Activated B cell treated with CpG ODN at 0.5 μM for 24 hours (primary cell): ENCODE measurements at places on chromosomes 1 and 21. TPM values are rescaled to one million over a fixed set of nuclear protein-coding genes. Genes with fewer than 3 reads are reported as not detected.

DNA sequence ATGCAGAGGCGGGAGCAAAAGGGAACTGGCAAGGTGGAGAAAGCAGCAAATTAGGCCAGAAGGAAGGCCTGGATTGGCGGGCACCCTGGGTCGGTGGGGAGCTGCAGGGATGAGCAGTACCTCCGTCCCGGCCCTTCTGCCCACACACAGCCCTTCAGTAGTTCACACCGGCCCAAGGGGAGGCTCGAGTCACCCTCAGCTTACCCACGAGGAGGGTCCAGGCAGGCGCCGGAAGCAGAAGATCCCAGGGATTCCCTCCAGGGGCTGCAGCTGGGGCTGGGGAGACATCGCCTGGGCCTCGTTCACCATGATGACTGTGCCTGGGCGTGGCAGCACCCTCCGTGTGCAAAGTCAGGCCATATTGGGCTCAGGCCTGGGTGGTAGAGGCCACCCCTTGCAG is 190.0 kb downstream of the PRDM16 start:
- no peaks in the 10 kb centered on the region for H3K27me3 ChIP-seq
- H3K4me3 ChIP-seq, result no peak overlapping the region
- no peaks in the 10 kb centered on the region for H3K36me3 ChIP-seq
- H3K4me1 ChIP-seq, result no peaks in the 10 kb centered on the region
- no peak for DNase-seq
- H3K27ac ChIP-seq, result no peak overlapping the region

PTCH2 gene
- 1.2 TPM in 2 replicates for total RNA-seq

FCRL5 gene
- 40.4 and 55.4 TPM in 2 replicates for total RNA-seq

DNA sequence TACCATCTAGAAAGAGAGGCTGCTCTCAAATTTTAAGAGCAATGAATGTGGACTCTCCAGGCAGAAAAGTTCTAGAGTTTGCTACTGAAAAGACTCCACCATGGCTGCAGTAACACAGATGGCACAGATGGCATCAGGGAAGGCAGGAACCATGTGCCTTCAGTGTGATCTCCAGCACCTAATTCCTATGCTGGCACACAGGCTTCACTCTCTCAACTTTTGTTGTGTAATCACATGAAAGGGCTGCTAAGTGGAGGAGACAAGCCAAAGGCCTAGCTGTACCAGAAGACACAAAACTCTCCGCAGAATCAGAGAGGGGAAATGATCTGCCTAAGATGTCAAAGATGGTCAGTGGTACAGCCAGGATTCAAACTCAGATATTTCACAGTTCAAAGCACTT is 31.1 kb downstream of the ERI3 start:
- no peak overlapping the region for H3K4me3 ChIP-seq
- no peaks in the 10 kb centered on the region for H3K27me3 ChIP-seq
- peaks cover 3% of the 10 kb centered on the region for H3K4me1 ChIP-seq

GRCh38 chr21:32463889-32464300 is 51.4 kb downstream of the EVA1C start:
- no peaks in the 10 kb centered on the region for H3K4me1 ChIP-seq
- H3K27me3 ChIP-seq, result peaks cover 2% of the 10 kb centered on the region
- H3K36me3 ChIP-seq, result no peaks in the 10 kb centered on the region
- no peak overlapping the region for H3K4me3 ChIP-seq
- no peak overlapping the region for H3K27ac ChIP-seq
- DNase-seq, result no peak

MPL gene
- total RNA-seq, result not detected in 2 replicates

DNA sequence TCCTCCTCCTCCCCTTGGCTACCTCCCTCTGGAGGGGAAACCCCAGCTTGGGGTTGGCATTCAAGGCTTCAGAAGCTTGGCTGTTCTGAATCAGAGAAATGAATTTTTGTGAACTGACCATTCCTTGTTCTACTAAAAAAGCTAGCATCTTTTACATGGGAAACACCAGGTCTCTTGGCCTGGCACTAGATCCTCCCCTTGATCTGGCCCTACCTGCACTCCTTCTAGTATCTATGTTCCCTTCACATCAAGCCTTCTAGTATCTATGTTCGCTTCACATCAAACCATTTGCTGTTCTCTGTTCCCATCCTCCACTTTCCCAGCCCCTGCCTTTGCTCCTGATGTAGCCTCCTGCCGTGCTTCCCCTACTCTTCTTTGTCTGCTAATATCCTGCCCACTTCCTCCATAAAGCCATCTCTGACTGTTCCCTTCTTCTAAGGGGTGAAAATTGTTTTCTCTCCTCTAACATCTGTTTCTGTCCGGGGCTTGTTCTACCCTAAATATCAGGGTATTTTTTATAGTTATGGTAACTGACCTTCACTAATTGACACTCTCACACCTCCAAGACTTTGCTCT is 25.8 kb downstream of the FAM151A start:
- H3K27ac ChIP-seq, result no peak overlapping the region
- no peaks in the 10 kb centered on the region for H3K36me3 ChIP-seq
- H3K4me3 ChIP-seq, result no peak overlapping the region
- no peaks in the 10 kb centered on the region for H3K27me3 ChIP-seq

AIRE gene
- 0.10 TPM in 1 of 2 replicates, not detected in the other for total RNA-seq

KRTAP12-2 gene
- not detected in 2 replicates for total RNA-seq

VTCN1 gene
- not detected in 2 replicates for total RNA-seq

DNA sequence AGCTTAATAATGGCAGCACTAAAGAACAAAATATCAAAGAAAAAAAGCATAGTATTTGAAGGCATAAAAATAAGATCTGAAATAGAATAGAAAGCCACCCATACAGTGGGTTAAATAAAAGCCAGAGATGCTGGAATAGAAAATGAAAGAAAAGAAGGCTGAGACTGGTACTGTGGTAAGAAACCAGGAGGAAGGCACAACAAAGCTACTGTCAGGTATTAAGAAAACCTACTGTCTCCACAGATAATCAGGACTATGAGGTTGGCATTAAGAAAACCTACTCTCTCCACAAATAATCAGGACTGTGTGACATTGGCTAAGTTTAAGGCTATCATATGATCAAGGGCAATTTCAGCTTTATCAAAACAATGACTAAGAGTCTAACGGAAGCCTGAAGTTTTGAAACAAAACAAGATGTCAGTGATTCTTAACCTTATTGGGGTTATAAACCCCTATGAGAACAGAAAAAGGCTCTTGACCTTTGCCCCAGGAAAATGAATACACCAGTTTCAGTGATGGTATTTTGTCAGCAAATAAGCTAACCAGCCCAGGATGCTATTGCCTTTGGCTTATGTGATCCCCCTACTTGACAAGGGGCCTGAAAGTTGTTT is 24.4 kb downstream of the MCOLN2 start:
- H3K4me3 ChIP-seq, result peak overlapping the region; percentile 32
- H3K27ac ChIP-seq, result peak overlapping the region; percentile 70
- no peaks in the 10 kb centered on the region for H3K27me3 ChIP-seq
- peaks cover 34% of the 10 kb centered on the region for H3K36me3 ChIP-seq
- DNase-seq, result no peak
- peaks cover 63% of the 10 kb centered on the region for H3K4me1 ChIP-seq

GRCh38 chr21:42631142-42631541 is 22.3 kb upstream of the PDE9A start:
- H3K36me3 ChIP-seq, result no peaks in the 10 kb centered on the region
- DNase-seq, result no peak
- no peaks in the 10 kb centered on the region for H3K4me1 ChIP-seq
- H3K27ac ChIP-seq, result no peak overlapping the region
- H3K27me3 ChIP-seq, result peaks cover 8% of the 10 kb centered on the region

GRCh38 chr1:202551683-202552082 is 158.6 kb downstream of the SYT2 start:
- no peaks in the 10 kb centered on the region for H3K27me3 ChIP-seq
- H3K27ac ChIP-seq, result no peak overlapping the region
- no peak overlapping the region for H3K4me3 ChIP-seq
- H3K4me1 ChIP-seq, result peaks cover 25% of the 10 kb centered on the region
- DNase-seq, result no peak

INPP5B gene
- total RNA-seq, result 63.4 and 70.3 TPM in 2 replicates

DNA sequence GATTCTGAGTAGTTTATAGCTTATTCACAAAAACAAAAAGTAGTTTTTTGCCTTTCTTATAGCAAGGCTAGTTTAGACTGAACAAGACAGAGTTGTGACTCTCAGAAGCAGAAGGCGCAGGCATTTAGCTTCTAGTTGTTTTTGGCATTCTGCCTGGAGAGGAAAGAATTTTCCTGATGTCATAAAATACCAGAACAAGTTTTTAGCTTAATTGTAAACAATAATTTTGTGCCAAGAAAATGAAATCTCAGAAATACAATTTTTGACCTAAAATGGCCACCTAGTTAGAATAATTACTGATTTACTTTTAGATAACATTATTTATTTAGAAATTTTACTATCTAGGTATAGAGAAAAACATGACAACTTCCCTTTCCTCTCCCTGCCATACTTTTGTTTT is 1.0 kb downstream of the DNAJB4 start:
- DNase-seq, result no peak
- H3K4me1 ChIP-seq, result peaks cover 48% of the 10 kb centered on the region

DNA sequence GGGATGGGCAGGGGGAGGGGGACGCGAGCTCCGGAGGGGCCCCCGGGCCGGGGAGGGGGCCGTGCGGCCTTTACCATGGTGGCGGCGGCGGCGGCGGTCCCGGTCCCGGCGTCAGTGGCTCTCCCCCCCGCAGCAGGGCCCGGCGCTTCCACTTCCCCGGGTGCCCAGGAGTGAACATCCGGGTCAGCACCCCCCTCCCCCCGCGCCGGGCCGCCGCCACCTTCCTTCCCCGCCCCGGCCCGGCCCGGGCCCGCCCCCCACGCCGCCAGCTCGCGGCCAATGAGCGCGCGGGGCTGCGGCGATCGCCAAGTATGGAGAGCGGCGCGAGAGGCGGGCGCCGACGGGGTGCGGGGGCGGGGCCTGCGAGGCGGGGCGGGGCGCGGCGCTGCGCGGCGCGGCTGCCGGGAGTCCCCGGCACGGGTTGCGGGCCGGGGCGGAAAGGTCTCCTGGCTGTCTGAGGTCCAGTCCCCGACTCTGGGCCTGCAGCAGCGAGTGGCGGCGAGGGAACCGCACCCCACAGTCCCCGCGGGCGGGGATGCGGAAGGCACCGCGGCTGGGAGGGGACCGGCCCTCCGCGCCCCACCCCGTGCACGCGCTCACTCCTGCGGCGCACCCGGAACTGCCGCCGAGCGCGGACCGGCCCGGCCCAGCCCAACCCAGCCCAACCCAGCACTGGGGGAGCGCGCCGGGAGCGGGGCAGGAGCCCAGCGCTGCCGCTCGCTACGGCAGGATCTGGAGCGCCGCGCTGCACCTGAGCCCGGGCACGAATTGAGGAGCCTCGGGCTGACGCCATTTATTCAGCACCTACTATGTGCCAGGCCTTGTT is at the start of gene CAPZB:
Gene CAPZB (minus strand): TSS at position 178 of the 826 bp plus-strand sequence. CDS start 101 bp downstream, at position 77.
- H3K4me1 ChIP-seq, result peaks cover 54% of the 10 kb centered on the region
- no peaks in the 10 kb centered on the region for H3K27me3 ChIP-seq
- peaks cover 24% of the 10 kb centered on the region for H3K36me3 ChIP-seq
- DNase-seq, result peak; percentile 91

DNA sequence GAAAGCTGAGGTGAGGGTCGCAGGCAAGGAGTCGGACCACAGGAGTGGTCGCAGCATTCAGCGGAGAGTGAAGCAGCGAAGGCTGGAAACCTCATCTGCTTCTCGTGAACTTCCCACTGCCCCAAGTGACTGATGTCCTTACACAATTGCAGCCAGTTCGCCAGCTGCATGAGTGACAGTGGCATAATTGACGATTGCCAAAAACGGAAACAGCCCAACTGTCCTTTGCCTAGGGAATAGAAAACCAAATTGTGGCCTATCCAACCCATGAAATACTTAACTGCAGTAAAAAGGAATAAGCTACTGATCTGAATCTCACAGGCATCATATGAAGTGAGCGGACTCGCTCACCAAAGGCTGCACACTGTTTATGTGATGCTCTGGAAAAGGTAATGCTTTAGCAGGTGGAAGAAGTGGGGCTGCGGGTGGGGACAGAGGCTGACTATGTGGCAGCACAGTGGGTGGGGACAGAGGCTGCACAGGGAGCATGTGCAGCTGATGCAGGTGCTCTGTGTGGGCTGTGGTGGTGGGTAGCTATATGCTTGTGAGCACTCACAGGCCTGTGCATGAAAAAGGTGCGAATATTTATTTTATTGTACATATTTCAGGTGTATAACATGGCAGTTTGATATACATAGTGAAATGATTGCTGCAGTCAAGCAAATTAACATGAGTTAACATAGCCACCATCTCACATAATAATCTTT is 4.2 kb upstream of the NLRP3 start:
- H3K27me3 ChIP-seq, result no peaks in the 10 kb centered on the region
- no peaks in the 10 kb centered on the region for H3K36me3 ChIP-seq
- DNase-seq, result no peak
- no peak overlapping the region for H3K4me3 ChIP-seq

- no peak overlapping the region for H3K27ac ChIP-seq
- H3K27me3 ChIP-seq, result peaks cover 10% of the 10 kb centered on the region
- H3K36me3 ChIP-seq, result no peaks in the 10 kb centered on the region
- no peak overlapping the region for H3K4me3 ChIP-seq
- no peak for DNase-seq
Measured at GRCh38 chr1:112247961-112248360, 148.1 kb upstream of the CTTNBP2NL start.

DNA sequence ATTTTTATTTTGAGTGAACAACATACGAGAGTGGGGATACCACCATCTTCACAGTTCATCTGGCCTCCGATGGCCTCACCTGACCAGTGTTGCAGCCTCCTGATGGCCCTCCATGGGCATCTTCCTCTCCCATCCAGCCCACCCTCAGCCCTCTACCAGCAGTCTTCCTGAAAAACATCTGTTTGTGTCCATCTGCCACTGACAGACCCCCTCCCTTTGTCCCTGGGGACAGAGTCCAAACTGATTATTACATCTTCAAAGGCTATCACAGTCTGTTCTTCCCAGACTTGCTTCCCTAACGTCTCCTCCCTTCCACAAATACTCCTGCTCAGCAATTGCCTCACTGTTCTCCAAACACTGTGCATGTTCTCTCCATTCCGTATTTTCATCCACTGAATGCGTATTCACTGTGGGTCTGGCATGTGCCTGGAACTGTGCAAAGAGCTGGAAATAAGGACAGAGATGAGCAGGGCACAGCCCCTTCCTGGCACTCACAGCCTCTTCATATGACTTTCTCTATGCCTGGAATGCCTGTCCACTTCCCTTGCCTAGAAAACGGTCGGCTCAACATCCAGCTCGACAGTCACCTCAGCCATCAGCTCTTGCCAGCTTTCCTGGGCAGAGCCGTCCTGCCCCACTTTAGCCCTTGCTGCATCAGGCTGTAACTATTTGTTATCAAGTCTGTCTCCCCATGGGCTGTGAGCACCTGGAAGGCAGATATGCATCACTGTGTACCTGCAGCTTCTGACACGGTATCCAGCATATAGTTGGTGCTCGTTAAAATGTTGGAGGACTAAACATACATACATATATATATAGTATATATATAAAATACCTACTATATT is 8.3 kb upstream of the ATF3 start:
- no peak for DNase-seq
- no peak overlapping the region for H3K4me3 ChIP-seq
- H3K36me3 ChIP-seq, result no peaks in the 10 kb centered on the region
- H3K27me3 ChIP-seq, result peaks cover 39% of the 10 kb centered on the region
- H3K27ac ChIP-seq, result no peak overlapping the region

FMN2 gene
- total RNA-seq, result not detected in 2 replicates

GRCh38 chr1:165501330-165501969 is 42.4 kb upstream of the LRRC52 start:
- no peak overlapping the region for H3K4me3 ChIP-seq
- no peak overlapping the region for H3K27ac ChIP-seq
- H3K4me1 ChIP-seq, result no peaks in the 10 kb centered on the region
- H3K36me3 ChIP-seq, result no peaks in the 10 kb centered on the region

GRCh38 chr1:54421101-54421504 is 14.9 kb upstream of the SSBP3 start:
- peaks cover 11% of the 10 kb centered on the region for H3K27me3 ChIP-seq
- H3K36me3 ChIP-seq, result no peaks in the 10 kb centered on the region
- no peak overlapping the region for H3K4me3 ChIP-seq
- H3K27ac ChIP-seq, result no peak overlapping the region

SYTL1 gene
- total RNA-seq, result 76.0 and 81.9 TPM in 2 replicates

RNASEL gene
- total RNA-seq, result 10.0 and 11.1 TPM in 2 replicates
